ENCODE measurements at places on chromosomes 4 and X.

DNA sequence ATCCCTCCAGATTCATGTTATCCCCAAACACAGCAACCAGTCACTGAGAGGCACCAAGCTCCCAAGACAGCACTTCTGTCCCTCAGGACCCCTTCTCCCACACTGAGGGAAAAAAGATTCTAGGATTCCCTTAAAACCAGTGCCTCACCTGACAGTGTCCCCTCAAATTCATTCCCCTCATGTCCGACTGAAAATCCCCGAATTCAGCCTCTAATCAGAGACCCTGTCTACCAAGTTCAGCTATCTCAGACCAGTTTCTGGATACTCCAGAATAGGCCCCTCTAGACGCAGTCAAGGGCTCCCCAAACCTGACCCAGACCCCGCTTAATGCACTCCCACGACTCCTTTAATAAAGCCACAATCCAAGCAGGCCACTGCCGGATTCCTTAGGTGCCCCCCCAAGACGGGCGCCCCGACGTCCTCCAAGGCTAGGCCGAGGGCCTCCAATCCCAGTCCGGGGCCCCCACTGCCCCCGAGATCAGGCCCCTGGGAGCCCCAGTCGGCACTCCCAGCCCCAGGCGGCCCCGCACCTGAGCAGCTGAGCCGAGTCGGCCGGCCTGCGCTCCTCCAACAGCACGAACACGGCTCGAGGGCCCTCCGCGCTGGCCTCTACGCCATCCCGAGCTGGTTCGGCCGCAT is 457 bp downstream of the TFE3 start:
- no peak for DNase-seq

GRCh38 chr4:6885953-6886557 is 23.6 kb upstream of the TBC1D14 start:
- peak; percentile 42 for DNase-seq

GRCh38 chr4:152045807-152046571 is 285.2 kb upstream of the GATB start:
- peak; percentile 7 for DNase-seq

DNA sequence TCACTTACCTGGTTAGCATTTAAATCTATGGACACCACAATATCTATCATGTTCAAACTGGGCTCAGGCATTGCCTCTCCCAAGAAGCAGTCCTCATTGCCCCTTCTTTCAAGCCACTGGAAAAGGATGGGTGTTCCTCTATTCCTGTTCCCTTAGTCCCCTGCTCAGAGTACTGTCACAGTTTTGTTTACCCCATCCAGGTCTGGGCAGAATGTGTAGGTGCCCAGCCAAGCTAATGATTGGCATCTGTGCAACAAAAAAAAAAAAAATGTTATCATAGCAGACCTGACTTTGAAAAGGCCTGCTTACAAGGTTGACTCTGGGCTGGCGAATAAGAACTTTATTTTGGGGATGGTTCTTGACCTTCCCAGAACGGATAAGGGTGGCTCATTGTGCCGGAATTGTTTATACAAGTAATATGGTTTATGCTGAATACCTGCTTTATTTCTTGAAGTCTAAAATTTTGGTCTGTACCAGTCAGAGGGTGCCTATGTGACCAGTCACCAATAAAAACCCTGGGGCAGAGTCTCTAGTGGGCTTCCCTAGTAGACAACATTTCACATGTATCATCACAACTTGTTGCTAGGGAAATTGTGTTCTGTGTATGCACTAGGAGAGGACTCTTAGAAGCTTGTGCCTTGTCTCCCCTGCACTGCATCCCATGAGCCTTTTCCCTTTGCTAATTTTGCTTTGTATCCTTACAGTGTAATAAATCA is 47.9 kb downstream of the JADE3 start:
- DNase-seq = no peak

DNA sequence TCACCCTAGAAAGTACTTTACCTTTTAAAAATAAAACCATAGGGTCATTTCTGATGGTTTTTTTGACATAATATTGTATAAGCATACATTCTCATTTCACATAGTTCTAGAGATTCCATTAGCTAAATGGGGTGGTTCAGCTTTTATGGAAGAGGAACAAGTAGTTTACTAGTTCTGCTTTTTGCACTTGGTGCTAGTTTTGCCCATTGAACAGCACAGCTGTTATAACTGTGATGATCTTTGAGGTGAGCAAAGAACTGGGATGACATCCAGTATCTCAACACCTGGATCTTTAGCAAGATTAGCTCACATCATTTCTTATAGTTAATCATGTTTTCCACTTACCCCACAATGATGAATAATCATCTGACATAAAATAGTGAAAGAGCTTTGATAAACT is 40.9 kb downstream of the MOB1B start:
- peak; percentile 2 for DNase-seq

DNA sequence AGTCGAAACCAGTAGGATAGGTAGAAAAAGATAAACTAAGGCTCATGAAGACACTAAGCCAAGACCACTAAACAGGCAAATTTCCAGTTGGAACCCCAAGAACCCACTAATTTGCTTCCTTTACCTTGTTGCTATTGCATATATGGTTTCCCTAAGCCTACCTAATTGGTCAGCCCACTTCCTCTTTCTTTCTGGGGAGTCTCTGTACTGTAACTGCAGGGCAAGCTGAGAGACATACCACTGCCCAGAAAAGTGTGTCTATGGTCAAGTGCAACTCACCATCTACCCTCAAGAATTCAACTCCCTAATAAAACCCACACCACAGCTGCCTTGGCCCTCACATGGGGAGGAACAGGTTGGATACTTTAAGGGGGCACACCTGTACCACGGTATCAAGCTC is 28.6 kb downstream of the IDS start:
- peak; percentile 21 for DNase-seq

DNA sequence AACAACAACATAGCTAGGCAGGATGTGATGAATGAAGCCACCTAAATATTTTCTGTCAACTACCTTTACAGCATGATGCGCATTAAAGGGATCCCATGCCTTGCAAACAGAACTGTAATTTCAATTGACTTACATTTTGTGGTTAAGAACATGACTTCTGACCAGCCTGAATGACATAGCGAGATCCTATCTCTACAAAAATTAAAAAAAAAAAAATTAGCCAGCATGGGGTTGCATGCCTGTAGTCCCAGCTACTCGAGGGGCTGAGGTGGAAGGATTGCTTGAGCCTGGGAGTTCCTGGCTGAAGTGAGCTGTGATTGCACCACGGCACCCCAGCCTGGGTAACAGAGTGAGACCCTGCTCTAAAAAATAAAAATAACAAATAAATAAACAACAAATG is 680.6 kb downstream of the IQCM start:
- no peak for DNase-seq

- no peak for DNase-seq
Observed at GRCh38 chr4:133623847-133624246, 474.8 kb downstream of the PCDH10 start.

DNA sequence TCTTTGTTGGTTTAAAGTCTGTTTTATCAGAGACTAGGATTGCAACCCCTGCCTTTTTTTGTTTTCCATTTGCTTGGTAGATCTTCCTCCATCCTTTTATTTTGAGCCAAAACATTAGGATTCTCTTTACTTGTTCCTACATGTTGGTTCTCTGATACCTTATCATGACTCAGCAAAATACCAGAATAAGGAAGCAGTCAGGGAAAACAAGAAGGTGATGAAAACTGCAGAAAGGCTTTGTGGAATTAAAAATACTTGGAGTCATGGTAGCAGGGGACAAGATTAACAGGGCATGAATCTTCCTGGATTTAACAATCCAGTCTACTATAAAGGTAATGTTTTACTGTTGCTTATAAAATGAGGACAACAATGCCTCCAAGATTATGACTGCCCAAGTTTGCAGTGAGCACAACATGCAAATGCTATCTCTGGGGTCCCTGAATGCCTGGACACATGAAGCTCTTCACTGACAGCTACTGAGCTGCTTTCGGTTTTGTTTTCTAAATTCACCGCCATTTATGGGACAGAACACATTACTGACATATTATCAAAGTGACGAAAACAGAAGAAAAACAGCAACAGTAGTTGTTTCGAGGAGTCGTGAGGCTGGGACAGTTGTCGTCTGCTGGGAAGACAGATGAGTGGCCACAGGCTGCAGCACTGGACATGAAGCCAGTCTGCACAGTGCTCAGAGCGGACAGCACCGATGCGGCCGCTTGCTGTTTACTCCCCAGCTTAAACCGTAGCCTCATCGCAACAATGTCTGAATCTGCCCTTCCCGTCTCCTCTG is 174.5 kb upstream of the DKK2 start:
- DNase-seq = no peak

- no peak for DNase-seq
Observed at GRCh38 chr4:152363086-152363485, 172.8 kb downstream of the FBXW7 start.

DNA sequence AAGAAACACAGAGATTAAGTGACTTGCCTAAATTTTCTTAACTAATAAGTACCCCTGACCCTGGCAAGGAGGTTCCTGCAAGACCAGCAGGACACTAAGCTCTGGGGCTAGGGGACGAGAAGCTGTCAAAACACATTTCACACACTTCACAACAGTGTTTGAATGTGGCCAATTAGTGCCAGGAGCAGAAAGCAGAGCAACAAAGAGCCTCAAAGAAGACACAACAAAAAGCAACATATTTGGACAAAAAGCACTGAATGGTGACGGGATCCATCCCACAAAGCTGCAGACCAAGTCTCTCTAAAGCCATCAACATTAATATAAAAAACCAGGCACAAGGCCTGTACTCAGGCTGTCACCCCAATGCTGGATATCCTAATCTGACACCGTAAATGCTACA is 361.9 kb upstream of the RASGEF1B start:
- no peak for DNase-seq

DNA sequence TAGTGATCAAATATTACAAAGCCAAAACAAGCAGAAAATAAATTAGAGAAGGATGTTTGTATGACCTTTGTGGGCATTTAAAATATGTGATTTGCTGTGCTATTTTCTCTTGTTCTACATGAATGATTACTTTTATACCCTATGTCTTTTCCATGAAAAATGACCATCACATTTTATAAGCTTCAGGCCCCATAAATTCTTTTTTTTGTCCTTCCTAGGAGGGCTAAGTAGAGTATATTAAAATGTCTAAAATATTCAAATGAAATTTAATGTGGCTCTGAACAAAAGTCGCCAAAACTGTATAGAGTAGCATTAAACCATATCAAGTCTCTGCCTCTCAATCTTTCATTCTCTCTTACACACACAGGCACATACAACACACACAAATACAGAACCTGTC is 15.9 kb upstream of the EMCN start:
- DNase-seq = no peak

DNA sequence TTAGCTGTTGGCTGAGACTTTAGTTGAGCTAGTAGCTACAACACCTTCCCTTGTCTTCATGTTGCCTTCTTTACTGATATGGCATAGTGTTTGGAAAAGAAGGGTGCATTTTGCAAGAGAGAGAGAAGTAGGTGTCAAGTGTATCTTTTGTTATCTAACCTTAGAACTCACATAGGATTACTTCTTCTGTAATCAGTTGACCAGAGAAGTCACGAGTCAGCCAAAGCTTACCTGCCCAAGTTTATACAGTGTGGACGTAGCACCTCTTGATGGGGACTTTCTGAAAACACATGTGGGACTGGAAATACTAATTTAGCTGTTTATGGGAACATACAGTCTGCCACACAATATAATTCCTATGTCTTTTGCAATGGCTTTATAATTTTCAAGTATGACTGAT is 56.0 kb downstream of the UGT8 start:
- DNase-seq = no peak

- DNase-seq = no peak
Observed at GRCh38 chr4:8920289-8920965, 48.8 kb upstream of the HMX1 start.

DNA sequence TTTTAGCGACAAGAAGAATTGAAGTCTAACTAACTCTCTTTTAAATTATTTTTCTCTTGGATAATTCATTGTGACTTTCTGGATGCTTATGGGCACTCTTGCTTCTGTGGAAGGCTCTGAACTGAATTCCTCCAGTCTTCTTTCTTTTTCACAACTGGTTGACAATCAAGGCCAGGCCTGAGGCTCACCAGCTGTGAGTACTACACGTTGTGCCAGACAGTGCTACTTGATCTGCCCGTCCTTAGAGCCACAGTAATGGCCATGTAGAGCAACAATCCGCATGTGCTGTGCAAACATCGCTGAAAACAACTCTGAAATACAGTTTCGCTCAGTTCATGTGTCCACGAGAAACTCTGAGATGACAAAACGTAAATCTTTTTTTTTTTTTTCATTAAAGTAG is 1336.3 kb upstream of the AGA start:
- no peak for DNase-seq

- DNase-seq = no peak
Observed at GRCh38 chr4:74044677-74045076, 6.2 kb upstream of the CXCL3 start.

GRCh38 chr4:46994007-46994405 is 625 bp upstream of the GABRA4 start:
- no peak for DNase-seq

DNA sequence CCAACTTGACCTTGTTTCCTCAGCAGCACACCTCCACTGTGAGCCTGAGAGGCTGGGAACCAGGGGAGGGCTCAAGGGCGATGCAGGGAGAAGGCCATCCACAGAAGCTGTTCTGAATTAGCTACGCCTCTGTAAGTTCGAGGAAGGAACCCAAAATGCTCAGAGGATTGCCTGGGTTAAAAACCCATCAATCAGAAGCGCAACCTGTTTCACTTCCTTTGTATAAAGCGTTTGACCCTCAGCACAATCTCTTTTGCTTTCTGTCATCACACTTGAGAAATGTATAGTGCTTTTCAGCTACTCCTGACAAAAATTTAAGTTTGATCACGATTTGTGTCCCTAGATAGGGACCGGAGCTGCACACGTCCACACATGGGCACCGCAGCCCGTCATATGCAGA is 48.0 kb upstream of the MAP3K15 start:
- no peak for DNase-seq

DNA sequence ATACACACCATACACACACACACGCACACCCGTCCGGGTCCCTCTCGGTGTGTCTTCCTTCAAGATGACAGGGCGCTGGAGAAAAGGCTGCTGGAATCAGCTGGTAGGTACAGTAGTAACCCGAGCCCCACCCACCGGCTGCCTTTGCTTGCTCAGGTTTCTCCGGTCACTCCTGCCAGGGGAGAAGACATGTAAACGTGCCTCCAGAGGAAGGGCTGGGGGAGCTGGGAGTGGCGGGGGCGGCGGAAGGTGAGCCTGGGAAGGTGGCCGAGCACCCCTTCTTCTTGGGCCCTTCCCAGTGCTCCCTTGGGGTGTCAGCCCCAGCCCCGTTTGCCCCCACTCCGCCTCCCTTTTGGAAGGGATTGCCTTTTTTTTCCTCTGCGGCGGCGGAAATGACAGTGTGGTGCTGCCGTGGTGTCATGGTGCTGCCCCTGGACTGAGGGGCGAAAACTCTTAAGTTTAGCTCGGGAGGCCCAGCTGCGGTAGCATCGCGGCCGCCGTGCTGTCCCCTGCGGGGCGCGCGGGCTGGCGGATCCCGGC is at the start of gene MID2:
TSS of gene MID2 (plus strand) at position 169 of the 540 bp plus-strand sequence. CDS start 561 bp downstream, outside the sequence.
- peak; percentile 53 for DNase-seq

- DNase-seq = no peak
Observed at GRCh38 chr4:16229604-16230003, 3.3 kb upstream of the TAPT1 start.

- DNase-seq = peak; percentile 27
Observed at GRCh38 chr4:101334963-101335572, 12.3 kb downstream of the PPP3CA start.

- no peak for DNase-seq
Observed at GRCh38 chr4:7529368-7530080, 94.8 kb upstream of the PSAPL1 start.

- DNase-seq = peak; percentile 29
Observed at GRCh38 chrX:3638280-3638873, 75.1 kb downstream of the PRKX start.
